Uterus (tissue), 4 donors: ENCODE measurements at places on chromosomes 1 and 21. TPM values are rescaled to one million over a fixed set of nuclear protein-coding genes. Genes with fewer than 3 reads are reported as not detected.

The FYB2 gene
- total RNA-seq, result 1.2 TPM

The EFCAB14 gene
- total RNA-seq, result 123 TPM

- no peak for DNase-seq
These were observed 91.4 kb upstream of the LYPLAL1 start for GRCh38 chr1:219081943-219082925.

DNA sequence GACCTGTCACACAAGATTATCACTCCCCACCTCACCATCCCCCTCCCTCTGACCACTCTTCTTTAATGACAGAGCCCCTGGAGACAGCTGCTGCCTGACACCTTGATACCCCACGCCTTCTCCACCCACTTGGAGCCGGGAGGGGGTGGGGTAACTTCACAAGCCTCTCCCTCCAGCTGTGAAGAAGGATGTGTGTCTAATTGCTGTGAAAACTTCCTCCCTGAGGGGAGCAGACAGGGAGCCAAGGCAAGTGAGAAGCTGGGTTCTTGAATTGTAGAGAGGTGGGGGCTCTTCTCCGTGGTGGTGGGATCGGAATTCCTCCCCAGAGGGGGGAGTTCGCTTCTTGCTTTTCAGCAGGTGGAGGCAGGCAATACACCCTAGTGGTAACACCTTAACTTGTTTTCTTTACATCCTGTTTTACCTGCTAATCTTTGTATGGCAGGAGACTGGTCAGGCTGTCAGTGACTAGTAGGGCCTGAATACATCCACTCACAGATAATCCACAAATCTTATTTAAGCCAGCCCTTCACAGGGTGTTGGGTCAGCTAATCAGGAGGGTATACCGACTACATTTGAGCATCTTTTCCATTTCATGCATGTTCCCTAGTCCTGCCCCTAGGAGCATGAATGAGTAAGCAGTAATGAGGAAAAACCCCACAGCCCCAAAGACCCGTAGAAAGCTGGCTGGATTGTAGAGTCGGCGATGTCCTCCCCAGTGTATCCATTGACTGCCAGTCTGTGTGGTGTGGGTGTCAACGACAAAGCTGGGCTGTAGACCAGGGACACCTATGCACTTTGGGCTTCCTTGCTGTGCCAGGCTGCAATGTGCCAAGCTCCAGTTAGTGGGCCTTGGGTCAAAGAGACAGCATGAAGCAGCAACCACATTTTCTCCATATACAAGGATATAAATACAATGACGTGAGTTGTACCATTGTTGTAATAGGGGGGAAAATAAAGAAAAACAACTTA lies 57.3 kb downstream of the NFASC start:
- DNase-seq, result no peak

DNA sequence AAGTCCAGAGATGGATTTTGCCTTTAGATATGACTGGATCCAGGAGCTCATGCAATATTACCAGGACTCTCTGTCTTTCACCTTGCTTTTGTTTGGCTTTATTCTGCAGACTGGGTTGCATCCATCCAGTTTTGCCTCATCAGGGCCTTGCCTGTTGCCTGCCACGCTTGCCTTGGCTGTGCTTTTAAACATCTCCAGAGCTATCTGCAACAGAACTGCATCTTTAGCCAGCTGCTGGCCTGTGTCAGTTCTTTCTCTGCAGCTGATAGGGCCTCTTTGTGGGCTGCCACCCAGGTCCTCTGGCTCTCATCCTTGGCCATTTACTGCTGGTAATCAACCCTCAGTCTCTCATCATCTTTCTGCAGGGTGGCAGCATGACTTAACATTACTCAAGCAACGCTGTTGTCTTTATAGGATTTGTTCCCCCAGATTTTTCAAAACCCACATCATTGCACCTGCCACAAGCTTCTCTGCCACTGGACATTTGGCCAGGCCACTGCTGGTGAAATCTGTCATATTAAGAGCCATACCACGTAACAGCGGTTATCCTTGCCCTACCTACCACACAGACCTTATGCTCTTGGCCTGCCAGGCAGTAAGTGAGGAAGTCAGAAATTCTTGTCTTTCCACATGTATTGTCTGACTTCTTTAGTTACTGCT lies 24.4 kb upstream of the HUNK start:
- DNase-seq, result no peak

- no peak for DNase-seq
These were observed 8.4 kb downstream of the ARMH1 start for GRCh38 chr1:44682883-44683265.

DNA sequence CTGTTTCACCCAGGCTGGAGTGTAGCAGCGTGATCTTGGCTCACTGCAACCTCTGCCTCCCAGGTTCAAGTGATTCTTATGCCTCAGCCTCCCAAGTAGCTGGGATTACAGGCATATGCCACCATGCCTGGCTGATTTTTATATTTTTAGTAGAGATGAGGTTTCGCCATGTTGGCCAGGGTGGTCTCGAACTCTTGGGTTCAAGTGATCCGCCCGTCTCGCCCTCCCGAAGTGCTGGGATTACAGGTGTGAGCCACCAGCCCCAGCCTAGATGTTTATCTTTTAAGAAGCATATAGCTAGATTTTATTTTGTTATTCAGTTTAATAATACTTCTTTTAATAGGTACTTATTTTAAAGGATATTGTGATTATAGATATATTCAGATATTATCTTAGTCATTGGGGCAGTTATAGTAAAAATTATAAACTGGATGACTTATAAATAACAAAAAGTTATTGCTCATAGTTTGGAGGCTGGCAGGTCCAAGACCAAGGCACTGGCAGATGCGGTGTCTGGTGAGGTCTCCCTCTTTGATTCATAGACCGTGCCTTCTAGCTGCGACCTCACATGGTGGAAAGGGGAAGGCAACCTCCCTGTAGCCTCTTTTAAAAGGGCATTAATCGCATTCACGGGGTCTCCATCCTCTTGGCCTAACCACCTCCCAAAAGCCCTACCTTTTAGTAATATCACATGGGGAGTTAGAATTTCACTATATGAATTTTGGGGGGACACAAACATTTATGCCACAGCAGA lies 3.1 kb upstream of the KCNE2 start:
- DNase-seq, result no peak

GRCh38 chr1:153152481-153152880 lies 1.8 kb upstream of the SPRR2G start:
- no peak for DNase-seq
